ENCODE measurements at places on chromosomes 16 and 17.

GRCh38 chr17:76697702-76698465 is 12.9 kb downstream of the MXRA7 start:
- no peak for ATAC-seq

DNA sequence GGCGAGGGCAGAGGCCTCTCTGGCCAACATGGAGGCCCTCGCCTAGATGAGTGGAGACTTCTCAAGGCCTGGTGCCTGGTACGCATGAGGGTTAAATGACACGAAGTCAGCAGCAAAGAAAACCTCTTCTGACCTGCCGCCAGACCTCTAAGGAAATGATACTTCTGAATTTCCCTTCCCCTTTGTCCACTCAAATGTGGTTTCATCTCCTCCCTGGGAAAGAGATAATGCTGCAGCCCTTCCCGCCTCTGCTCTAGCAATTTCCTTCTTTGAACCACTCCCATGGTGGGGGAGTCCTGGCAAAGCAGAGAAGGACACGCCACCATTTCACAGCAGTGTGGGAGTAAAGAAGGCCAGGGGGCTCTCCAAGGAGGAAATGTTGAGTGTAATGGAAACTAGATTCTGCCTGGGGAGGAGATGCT is 65.7 kb upstream of the BCAR1 start:
- ATAC-seq = no peak

GRCh38 chr17:11736613-11737312 is 138.5 kb downstream of the DNAH9 start:
- no peak for ATAC-seq

DNA sequence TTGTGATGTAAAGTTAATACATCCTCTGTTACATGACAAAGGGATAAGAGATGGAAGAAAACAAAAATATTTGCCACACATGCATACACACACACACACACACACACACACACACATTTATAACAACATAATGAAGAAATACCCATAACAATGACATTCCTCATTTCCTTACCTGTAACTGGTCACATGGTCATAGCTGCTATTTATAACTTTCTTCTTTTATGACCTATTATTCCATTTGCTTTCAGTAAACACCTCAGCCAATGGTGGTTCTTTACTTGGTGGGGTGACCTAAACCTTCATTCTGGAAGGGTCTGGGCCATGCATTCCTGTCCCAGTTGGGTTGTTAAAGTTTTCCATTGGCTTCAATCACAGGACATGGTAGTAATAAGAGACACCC is 5.3 kb downstream of the MT2A start:
- no peak for ATAC-seq

DNA sequence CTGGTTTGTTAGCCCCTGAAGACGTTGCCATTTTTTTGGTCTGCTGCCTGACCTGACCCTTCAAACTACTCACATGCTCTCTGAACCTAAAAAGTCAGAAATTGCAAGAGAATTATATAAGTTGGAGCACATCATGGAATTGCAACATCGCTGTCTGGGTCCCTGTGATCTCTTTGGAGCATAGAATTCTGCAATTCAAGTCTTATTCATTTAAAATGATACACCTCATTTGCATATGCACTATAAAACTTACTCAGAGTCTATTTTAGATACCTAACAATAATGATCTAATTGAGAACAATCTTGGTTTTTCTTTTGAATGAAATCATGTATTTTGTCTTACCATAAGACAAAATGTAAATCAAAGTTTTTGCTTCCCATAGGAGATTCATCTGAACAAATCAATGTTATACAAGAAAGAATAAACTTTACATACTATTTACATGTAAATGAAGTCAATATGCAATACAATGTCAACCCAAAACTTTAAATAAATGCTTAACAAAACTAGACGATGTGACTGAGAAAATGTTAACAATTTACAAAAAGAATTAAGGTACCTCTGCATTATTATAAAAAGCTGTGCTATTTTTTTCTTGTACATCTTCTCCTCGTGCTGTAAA is 99.7 kb downstream of the HELZ start:
- no peak for ATAC-seq

GRCh38 chr17:14432079-14432478 is 131.2 kb downstream of the HS3ST3B1 start:
- no peak for ATAC-seq

DNA sequence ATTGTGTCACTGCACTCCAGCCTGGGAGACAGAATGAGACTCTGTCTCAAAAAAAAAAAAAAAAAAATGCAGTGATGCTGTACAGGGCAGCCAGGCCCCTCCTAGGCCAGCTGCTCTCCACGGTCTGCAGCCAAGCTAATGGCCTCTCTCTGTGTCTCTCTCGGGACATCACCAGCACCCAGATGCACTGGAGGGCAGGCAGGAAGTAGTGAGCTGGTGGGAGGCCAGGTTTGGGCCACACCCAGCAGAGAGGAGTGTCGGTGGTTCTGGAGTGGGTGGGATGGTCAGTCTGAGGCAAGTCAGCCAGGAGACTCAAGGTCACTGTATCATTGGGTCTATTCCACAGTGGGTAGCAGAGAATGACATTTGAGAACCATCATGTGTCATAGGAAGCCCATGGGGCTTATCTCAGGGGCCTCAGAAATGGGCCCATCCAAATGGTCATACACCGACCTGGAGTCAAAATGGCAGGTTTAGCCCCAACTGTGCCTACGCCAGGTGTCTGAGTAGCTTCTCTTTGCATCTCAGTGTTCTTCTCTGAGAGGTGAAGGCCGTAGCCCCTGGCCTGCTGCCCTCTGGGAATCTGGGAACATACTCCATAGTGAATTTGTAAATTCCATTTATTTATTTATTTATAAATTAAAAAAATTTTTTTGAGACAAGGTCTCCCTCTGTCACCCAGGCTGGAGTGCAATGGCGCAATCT is 22.7 kb downstream of the WNT9B start:
- no peak for ATAC-seq

GRCh38 chr17:28396635-28397239 is 9.3 kb downstream of the SLC46A1 start:
- no peak for ATAC-seq

DNA sequence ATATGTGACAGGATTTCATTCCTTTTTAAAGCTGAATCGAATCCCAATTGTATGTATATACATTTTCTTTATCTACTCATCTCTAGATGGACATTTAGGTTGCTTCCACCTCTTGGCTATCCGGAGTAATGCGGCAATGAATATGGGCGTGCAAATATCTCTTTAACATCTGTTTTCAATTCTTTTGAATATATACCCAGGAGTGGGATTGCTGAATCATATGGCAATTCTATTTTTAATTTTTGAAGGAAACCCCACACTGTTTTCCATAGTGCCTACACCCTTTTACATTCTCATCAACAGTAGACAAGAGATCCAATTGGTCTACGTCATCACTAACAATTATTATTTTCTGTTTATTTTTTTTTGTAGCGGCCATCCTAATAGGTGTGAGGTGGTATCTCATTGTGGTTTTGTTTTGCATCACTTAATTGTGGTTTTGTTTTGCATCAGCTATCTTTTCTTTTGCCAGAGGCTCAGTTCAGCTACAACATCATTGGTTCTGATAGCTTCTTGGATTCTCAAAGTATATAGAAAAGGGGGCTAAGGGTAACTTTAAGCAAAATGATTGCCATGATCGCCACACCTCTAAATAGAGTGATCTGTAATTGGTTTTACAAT is 25.6 kb upstream of the MAP2K6 start:
- no peak for ATAC-seq

- ATAC-seq = peak; percentile 16
Observed at GRCh38 chr17:65222214-65222738, 85.1 kb downstream of the RGS9 start.

DNA sequence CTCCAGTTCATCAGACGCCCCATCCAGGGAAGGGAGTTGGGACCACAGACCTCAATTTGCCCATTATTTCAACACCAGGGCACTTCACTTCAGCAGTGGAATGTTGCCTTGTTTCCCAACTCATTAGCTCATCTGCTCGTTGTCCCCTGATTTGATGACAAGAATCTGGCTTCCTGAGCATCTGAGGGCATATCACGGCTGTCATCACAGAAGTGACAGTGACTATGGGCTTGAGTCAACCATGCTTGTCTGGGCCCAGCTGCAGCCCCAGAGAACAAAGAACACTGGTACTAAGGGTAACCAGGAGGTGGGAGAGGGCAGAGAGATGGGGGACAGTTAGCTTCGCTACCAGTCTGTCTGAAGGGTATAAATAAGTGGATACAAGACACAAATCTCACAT is 266.0 kb upstream of the SDK2 start:
- no peak for ATAC-seq

DNA sequence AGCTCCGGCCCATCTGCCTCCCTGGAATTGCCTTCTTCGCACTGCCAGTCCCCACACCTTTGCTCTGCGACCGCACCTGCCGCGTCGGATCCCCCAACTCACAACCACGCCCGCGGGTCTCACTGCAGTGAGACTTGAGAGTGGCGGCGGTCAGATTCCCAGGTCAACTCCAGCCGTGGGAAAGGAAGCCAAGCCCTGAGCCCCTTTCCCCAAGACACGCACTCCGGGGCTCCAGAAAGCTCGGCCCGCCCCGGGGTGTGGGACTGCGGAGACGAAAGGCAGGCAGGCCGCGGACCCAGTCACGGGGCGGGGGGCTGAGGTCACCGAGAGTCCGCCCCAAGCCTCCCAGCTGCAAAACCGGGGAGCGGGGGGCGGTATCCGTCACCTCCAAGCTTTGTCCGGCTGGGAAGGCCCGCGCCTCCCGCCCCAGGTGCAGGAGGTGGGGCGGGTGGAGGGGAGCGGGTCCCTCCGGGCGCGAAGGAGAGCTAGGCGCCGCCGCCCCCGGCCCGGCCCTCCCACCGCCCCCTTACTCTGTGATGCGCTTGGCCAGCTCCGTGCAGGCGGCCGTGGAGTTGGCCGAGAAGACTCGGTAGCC is 615 bp downstream of the PRPSAP1 start:
- peak; percentile 22 for ATAC-seq

GRCh38 chr17:67132366-67132765 is 88.0 kb downstream of the CACNG1 start:
- ATAC-seq = no peak

- ATAC-seq = no peak
Observed at GRCh38 chr16:87733190-87733589, 32.6 kb downstream of the KLHDC4 start.

GRCh38 chr16:15523939-15524338 is 89.6 kb downstream of the BMERB1 start:
- no peak for ATAC-seq

DNA sequence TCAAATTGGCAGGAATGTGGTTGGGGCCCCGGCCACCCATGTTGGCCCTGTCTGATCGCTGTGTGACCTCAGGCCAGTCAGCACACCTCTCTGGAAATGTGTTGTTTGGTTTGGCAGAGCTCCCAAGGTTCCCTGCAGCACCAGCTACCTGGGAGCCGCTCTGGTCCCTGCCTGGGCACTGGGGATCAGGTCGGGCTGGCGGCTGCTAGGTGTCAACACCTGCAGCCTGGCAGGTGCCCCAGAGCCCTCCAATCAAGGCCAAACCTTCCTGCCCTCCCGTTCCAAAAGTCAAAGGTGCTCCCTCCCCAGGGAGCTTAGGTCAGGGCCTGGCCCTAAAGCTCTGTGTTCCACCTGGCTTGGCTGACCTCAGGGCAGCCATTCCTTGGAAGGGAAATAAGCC is 55.9 kb downstream of the ZDHHC7 start:
- no peak for ATAC-seq

DNA sequence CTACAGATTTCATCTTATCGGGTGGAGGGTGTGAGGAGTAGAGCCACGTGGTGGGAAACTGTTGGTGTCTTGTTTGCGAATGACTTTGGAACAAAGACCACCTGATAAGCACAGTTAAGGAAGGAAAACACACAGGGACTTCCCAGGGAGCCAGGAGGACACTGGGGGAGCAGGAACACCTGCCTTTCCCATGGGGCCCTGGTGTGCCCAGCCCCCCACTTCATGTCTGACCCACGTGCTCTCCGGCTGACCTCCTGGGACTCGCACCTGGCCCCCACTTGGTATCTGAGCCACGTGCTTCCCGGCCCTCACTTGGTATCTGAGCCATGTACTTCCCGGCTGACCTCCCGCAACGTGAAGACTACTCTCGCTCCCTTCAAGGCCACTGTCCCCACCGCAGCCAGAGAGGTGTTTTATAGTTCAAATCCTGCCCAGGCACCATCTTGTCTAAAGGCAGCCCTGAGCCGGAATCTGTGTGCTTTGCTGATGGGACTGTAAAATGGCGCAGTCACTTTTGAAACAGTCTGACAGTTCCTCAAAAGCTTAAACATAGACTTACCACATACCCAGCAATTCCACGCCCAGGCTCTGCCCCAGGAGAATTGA is 5.4 kb upstream of the CSNK1D start:
- ATAC-seq = no peak

- no peak for ATAC-seq
Observed at GRCh38 chr17:77506371-77506991, 365.7 kb downstream of the SEC14L1 start.

DNA sequence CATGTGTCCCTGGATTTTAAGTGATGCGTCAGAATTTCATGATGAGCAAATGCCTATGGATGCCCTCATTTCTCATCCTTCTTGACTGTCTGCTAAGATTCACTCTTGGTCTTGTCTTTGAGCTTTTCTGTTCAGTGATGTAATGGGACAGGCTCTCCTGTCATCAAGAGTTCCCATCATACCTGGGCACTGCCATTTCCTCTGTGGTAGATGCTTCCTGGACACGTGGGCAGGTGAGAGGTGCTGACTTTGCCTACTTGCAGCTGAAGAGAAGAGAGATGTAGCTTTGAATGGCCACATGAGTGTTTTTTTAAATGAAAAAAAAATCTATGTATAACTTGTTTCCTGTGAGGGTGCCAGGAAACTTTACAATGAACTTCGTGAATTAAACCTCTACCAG is 557.7 kb downstream of the MAF start:
- ATAC-seq = peak; percentile 85

DNA sequence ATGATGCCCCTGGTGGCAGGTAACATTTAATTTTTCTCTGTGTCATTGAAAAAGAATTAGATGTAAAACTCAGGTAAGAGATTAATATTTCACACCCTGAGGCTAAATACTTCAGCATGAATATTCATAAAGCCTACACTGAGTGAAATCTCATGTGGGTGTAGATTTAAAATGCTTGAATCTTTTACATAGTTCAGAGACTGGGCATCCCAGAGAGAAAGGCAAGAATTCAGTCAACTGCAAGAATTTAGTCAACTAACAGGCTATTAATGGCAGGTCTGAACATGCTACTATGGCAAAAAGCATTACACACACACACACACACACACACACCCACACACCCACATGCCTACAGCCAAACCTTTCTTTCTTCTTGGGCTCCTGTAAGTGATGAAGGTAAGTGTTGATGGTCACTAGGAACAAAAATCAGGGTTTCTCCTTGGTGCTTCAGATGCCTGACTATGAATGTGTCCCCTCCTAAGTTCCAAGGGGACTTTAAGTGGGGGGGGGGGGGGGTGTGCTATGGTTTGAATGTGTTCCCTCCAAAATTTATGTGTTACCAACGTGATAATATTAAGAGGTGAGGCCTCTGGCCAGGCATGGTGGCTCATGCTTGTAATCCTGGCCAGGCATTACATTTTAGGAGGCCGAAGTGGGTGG is 63.7 kb upstream of the PSMD7 start:
- ATAC-seq = no peak
